ENCODE measurements at places on chromosomes 5 and 9.
A peak's percentile ranks its signal among the peaks of the same experiment; 100 is the strongest.

- no peak for DNase-seq
Measured at GRCh38 chr9:70498866-70499265, 84.4 kb upstream of the KLF9 start.

GRCh38 chr9:88011005-88011766 is 36.9 kb upstream of the CDK20 start:
- DNase-seq, result no peak

DNA sequence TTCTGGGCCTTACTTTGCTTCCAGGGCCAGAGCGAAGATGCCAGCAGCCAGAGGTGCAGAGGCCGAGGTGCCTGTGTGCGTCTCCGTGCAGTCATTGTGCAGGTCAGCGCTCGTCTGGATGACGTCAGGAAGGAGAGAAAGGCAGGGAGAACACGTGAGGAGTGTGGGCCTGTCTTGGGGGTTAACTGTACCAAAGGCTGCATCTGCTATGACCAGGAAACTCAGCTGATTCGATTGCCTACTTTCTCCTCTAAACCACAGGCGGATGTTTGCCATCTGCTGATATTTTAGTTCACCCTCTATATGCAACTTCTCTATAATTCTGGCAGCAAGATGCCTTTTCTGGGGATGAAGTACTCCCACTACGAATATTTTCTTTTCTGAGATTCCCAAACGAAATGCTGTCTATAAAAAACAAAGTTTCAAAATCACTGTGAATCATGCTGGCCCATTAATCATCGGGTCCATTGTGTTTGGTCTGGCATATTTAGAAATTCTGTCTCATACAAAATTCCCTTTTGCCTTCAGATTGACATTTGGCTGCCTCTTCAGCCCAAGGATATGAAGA is 24.8 kb downstream of the PCSK1 start:
- no peak for DNase-seq

- no peak for DNase-seq
Measured at GRCh38 chr5:135533794-135534193, 2.0 kb downstream of the NEUROG1 start.

DNA sequence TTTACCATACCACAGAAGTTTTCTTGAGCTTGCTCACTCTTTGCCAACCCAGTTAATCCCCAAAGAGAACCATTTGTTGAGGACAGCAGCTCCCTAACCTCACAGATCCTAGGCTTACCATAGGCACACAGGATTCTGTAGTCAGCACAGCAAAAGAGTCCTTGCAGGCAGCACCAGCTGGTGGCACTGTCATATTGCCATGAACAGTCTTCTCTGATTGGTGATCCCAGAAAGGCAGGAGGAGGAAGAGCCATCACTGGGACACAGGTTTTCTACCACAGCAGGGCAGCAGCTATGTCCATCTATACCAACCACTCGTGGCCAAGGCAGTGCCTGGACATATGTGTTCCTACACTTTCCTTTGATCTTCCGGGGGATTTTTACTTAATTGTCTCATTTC is 297.1 kb upstream of the CD180 start:
- no peak for DNase-seq

DNA sequence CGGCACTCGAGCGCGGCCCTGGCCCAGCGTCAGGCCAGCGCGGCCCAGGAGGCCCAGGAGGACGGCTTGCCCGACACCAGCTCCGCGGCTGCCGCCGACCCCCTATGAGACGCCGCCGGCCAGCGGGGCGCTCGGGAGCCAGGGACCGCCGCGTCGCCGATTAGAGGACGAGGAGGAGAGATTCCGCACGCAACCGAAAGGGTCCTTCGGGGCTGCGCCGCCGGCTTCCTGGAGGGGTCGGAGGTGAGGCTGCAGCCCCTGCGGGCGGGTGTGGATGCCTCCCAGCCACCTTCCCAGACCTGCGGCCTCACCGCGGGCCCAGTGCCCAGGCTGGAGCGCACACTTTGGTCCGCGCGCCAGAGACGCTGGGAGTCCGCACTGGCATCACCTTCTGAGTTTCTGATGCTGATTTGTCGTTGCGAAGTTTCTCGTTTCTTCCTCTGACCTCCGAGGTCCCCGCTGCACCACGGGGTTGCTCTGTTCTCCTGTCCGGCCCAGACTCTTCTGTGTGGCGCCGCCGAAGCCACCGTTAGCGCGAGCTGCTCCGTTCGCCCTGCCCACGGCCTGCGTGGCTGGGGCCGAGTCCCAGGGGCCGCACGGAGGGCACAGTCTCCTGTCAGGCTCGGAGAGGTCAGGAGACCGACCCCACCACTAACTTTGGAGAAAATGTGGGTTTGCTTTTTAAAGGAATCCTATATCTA is 42.6 kb upstream of the CACNA1B start:
- DNase-seq, result no peak

DNA sequence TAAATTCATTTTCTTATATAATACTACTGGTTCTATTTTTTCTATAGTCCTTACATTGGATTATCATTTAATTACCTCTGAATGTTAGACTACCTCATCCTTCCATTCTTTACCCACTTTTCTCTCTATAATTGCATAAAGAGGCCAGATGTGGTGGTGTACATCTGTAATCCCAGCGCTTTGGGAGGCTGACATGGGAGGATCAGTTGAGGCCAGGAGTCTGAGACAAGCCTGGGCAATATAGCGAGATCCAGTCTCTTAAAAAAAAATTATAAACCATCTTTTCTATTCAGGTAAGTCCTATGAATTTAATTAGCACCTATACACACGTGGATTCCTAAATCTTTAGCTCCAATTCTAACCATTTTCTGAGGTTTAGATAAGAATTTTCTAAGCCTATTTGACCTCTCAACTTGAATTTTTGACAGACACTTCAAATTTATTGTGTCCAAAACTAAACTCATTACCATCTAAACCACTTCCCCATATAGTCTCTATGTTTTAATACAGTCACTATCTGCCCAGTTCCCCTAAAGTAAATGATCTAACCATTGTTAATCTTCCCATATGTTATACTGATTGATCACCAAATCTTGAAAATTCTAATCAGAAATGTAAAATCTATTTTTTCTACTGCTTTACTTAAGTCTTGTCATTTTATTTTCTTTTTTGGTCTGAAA is 33.0 kb upstream of the CHD1 start:
- DNase-seq, result no peak

GRCh38 chr9:127170652-127171051 is 48.2 kb upstream of the ANGPTL2 start:
- DNase-seq, result no peak

DNA sequence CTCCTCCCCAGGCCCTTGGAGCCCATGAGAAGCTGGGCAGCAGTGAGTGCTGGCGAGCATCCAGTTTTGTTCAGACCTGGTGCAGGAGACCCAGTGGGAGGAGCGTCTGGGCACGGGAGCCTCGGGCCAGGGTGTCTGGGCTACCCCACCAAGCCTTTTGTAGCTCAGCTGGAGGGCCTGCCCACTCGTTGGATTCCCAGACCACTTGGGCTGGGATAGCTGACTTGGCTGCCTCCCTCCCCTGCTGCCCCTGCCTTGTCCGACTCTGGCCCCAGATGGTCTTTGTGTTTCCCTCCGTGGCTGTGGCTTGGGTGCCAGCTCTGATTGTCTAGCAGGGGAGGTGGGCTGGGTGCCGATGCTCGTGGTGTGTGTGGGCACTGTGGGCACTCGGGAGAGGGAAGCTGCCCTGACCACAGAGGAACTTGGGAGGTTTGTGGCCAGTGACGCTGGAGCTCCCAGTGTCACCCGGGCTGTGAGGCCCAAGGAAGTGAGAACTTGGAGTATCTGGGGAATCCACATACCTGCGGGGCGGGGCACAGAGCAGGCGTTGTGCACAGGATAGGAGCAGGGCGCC is 47.3 kb downstream of the WNK2 start:
- no peak for DNase-seq

- DNase-seq, result no peak
Measured at GRCh38 chr9:129121483-129121882, 10.3 kb downstream of the PTPA start.

DNA sequence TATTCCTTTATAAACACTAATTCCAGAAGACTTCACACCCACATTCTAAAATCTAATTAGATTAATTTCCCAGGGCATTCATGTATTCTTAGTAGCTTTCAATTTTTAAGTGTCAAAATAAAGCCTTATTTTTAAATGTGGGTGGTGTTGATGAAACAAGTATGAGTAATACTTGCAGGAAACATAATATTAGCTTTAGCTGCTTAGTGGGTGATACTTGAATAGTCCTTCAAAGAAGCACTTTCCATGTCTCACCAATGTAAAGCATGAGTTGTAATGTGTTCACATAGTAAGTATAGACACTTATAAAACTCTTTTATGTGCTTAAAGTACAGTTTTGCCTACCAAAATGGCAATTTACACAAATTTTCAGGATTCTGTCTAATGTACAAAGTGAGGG is 6.9 kb downstream of the FNBP1 start:
- peak; percentile 78 for DNase-seq

- DNase-seq, result no peak
Measured at GRCh38 chr5:151015974-151016587, 4.3 kb upstream of the GPX3 start.

DNA sequence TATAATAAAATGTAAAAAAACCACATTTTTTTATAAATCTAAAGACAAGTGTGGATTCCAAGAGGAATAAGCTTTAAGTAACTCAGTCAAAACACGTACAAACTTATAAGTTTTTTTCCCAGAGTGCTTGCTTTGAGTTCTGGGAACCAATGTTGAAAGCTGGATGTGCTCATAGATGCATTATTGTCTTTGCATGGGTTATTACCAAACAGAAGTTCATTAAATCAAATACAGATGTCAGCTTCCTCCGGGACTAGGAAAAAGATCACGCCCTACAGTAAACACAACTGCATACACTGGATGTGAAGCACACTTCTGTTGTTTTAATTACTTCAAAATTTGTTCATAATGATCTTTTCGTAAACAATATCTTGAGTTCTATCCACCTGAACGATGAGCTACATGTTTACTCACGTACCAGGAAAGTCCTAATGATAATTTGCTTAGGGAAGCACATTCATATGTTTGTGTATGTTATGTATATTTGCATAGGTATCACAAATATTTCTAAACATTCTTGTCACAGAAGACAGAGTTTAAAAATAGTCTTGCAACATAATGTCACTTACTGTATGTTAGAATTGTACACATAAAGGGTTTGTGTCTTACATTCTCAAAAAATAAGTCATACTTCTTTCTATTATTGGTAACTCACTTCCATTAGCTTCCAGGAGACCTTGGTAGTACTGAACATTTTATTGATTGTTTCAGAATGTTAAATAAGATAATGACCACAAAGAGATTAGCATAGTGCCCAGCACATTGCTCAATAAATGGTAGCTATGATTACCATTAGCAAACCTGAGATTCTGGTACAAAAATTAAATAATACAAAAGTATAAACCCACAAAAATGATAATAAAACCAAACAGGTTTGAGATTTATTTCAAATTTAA is 427.4 kb downstream of the CETN3 start:
- no peak for DNase-seq

- DNase-seq, result peak; percentile 51
Measured at GRCh38 chr5:54673523-54674225, 156.1 kb downstream of the SNX18 start.

DNA sequence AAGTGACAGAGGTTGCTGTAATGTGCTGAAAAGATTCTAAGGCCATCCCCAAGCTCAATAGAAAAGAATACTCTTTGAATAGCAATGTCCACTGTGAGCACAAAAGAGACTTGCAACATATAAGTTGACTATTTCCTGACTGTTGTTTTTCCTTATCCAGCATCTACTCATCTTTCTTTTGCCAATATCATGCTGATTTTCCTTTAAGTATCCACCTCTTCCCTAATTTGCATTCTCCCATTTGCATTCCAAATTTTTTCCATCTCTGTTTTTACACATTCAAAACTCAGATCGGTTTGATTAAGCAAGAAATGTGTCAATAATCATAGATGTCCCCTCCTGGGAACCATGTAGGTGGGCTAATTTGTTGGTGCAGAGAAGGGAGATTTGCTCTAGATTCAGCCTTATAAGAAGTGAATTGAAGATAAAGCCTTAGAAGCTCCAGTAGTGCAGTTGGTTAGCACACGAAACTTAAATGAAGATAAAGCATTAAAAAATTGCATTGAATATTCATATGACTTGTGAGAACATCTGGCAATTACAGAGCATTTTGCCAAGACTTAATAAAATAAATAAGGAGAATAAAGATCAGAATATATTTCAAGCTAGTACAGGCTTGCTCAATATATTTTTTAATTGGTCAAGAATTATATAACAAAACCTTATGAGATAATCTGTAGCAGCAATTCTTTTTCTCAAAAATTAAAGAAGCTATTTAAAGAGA is 267.6 kb downstream of the TMEM167A start:
- no peak for DNase-seq

GRCh38 chr5:132483661-132484390 is 6.7 kb downstream of the IRF1 start:
- DNase-seq, result no peak

DNA sequence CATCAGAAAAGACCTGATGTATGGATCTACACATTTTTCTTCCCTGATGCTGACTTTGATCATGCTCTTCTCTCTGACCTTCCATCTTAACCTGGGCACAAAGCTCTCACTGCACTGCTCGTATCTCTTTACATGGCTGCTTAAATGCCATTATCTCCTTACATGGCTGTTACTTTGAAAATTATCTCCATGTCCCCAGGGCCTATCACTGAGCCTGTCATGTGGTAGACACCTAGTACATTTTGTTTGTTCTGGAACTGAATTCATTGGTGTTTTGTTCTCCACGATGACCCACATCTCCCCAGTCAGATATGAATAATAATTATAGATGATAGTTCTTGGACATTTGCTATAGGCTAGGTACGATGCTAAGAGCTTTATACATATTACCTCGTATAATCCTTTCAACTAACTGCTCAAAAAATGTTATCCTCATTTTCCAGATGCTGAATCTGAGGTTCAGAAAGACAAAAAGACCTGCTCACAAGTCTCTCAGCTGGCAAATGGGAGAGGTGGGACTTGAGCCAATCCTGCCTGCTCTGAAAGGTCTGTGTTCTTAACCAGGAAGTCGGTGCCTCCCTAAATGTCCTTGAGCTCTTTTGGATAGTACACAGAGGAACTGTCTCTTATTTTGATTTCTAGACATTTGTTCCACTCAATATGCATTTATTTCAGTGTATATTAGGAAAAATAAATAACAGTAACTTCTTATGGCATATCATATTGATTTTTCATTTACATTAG is 9.8 kb upstream of the CPEB4 start:
- no peak for DNase-seq

- no peak for DNase-seq
Measured at GRCh38 chr5:30994176-30994575, 199.3 kb upstream of the CDH6 start.

DNA sequence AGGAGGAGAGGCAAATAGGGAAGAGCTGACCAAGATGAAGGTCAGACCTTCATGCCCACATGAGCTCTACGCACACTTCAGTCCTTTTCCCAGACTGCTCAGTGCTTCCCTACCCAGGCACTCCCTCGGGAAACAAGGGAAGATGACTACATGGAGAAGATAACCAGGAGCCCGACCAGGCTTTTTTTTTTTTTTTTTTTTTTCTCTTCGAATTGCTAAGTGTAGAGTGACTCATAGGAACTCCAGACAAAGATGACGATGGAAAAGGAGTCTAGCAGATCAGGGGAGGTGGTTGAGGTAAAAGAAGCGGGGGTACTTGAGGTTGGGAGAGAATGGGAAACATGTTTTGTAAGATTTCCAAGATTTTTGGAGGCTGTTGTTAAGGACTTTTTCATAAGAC is 526.1 kb downstream of the BNC2 start:
- DNase-seq, result no peak

- DNase-seq, result no peak
Measured at GRCh38 chr5:127290019-127290945, at the start of gene MEGF10. MEGF10 (plus strand) TSS chr5:127290796; CDS start chr5:127331309, 40,513 bp downstream.

GRCh38 chr5:19605846-19606407 is 382.1 kb downstream of the CDH18 start:
- no peak for DNase-seq

GRCh38 chr9:125519734-125520133 is 187.3 kb downstream of the MAPKAP1 start:
- no peak for DNase-seq
